ENCODE measurements at places on chromosomes 7 and 10.

DNA sequence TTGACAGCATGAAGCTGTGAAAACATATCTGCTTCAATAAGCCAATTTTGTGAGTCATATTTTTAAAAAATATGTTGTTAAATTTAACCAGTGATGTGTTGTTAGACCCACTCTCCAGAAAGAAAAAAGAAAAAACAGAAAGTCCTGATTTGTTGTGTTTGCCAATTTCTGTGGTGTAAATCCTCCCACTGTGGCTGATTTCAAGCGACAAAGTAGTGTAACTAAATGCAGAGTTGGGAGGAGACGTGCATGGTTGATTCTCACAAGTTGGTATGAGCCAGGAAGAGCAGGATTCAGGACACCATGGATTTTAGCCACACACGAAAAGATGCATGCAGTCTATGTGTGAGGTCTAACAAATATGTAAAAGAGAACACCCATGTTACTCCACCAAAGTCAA lies 139.1 kb downstream of the CCDC3 start:
- no peak for DNase-seq

- no peak for DNase-seq
Measured at GRCh38 chr7:36661135-36661840, 63.0 kb downstream of the AOAH start.

- no peak for DNase-seq
Measured at GRCh38 chr10:13371897-13372470, 23.9 kb upstream of the SEPHS1 start.

- no peak for DNase-seq
Measured at GRCh38 chr10:4708123-4708759, 117.8 kb upstream of the AKR1E2 start.

DNA sequence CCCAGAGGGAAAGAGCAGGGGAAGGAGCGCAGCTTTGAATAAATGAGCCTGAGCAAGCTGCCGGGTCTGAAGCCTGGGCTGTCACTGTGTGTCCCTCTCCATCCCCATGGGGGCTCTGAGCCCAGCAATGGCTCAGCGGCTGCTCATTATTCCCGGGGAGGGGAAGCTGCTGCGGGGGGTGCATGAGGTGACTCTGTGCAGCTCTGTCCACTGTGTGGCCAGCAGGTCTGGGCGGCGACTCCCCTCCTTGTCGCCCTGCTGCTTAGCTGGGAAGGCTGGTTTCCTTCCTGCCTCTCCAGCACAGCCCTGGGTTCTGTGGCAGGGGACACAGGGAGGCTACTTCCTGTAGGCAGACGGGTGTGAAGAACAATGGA lies 234.2 kb downstream of the PRPF18 start:
- DNase-seq = no peak

DNA sequence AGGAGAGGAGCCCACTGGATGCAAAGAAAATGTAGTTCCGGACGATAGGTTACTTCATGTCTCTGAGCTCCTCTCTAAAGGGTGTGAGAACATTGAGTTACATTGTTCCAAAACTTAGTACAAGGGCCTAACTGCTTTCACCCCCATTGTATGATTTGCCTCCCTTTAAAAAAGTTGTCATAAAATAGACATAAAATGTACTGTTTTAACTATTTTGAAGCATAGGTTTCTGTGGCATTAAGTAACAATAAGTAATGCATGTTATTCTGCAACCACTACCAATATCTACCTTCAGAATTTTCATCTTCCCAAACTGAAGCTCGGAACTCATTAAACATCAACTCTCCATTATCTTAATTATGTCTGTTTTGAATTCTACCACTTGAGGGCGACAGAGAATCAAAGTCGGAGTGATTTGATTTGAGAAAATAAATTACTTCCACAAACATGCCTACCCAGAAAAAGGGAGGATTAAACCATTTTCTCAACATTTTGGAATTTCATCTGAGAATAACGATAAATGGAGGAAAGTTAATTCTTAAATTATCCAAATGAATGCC lies 2.7 kb downstream of the IGFBP1 start:
- DNase-seq = no peak

GRCh38 chr10:78000956-78001472 lies 28.3 kb downstream of the POLR3A start:
- DNase-seq = no peak

DNA sequence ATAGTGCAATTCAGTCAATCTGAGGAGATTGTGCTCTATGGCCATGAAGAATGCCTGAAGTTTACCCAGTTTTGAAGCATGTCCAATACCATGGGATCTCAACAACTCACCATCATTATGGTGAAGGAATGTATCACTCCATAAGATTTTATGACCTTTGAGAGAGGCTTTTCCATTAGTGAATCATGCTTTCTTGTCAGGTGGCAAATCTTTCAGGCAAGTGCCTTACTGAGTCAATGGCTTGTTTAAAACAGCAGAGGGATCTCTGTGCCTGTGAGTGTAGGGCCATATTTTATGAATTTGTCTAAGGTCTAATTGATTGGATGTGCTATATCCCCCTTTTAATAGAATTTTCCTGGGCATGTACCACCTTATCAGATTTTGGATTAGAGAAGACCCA lies 131.5 kb downstream of the CCDC7 start:
- DNase-seq = no peak

- no peak for DNase-seq
Measured at GRCh38 chr7:127995156-127995880, 35.9 kb downstream of the LRRC4 start.

DNA sequence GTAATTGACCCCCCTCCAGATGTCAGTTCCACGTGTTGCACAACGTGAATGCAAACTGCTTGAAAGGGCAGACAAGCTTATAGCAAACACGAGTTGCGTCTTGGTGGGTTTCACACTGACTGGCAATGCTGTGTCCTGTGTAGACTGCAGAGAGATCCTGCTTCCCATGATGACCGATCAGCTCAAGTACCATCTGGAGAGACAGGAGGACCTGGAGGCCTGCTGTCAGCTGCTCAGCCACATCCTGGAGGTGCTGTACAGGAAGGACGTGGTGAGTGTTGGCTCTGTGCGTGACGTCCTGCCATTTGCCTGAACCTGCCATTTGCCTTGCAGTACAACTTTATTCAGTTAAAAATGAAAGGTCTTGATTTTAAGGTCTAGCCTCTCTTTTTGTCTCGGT lies 71.1 kb downstream of the INSYN2A start:
- no peak for DNase-seq

DNA sequence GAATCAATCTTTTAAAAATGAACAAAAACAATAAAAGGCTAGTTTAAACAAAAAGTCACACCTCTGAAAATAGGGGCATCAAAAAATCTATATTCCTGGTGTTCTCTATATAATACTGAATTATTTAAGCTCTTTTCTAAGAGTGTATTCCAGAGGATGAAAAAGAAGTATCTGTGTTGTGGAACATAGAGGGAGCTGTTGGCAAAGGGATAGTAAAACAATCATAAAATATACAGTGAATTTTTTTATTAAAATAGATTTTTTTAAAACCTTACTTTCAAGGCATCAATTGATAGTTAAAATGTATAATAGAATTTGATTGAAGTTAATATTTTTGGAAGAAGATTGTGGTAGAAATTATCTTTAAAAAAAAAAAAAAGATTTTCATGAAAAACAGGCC lies 1409.1 kb upstream of the CELF2 start:
- no peak for DNase-seq

- DNase-seq = no peak
Measured at GRCh38 chr7:76338298-76339084, 20.3 kb downstream of the YWHAG start.

- DNase-seq = no peak
Measured at GRCh38 chr7:91041141-91041540, 223.1 kb upstream of the FZD1 start.

GRCh38 chr10:5571826-5572225 lies 47.1 kb downstream of the CALML3 start:
- no peak for DNase-seq

DNA sequence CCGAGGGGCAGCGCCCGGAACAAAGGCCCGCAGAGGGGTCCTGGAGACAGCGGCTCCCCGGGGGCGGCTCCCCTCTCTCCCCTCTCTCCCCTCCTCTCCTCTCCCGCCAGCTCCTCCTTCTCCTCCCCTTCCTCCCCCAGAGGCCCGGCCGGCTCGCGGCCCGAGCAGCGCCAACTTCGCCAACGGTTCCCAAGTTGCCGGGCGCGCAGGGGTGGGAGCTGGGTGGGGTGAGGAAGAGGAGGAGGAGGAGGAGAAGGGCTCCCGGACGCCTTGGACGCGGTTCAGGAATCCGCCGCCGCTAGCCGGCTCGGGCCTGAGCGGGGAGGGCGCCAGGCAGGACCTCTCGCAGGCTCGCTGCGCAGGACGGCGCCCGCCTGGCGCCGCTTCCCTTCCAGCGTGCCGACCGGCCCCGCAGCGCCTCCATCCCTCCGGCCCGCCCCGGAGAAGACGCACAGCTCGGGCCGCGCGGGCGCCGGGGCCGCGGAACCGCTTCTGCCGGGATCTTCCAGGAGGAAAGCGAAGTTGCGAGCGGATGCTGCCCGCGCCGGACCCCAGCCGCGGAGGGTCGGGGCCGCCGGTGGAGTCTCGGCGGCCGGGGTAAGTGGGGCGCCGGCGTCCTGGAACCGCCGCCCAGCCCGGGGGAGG lies at the start of gene CHST3:
CHST3 (plus strand) TSS at position 298 of the 645 bp plus-strand sequence. CDS start 41,448 bp downstream, outside the sequence.
- DNase-seq = no peak

- DNase-seq = no peak
Measured at GRCh38 chr7:138980563-138981291, 462 bp downstream of the KIAA1549 start.

GRCh38 chr7:4791738-4792536 lies 16.5 kb downstream of the AP5Z1 start:
- peak; percentile 80 for DNase-seq

DNA sequence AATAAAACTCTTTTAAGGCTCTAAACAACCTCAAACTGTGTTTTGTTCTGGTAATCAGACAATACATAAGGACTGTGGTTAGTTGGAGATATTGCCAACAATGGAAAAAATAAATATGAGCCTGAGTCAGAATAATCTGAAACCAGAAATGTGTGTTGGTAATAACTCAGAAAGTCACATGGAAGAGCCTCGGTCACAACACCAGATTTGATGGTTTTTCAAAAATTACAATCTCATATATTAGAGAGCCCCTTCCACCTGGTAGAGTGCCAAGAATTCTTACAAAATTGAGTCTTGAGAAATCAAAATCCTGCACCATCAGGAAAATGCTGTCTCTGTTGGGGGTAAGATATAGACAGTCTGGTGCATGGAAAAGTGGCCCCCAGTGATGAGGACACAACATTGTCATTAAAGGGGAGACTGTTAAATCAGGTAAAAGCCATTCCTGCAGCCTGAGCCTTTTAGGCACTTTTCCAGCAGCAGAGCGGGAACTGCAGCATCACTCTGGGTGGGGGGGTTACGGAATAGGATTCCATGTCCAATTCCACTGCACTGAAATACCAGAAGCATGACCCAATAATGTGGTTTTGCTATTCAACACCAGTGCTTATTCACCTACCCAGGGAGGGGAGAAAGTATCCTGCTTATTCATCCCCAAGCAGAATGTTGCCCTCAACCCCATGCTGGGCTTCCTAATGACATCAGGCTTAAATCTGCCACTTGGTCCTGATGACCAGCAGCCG lies 9.5 kb upstream of the ADAM12 start:
- no peak for DNase-seq

DNA sequence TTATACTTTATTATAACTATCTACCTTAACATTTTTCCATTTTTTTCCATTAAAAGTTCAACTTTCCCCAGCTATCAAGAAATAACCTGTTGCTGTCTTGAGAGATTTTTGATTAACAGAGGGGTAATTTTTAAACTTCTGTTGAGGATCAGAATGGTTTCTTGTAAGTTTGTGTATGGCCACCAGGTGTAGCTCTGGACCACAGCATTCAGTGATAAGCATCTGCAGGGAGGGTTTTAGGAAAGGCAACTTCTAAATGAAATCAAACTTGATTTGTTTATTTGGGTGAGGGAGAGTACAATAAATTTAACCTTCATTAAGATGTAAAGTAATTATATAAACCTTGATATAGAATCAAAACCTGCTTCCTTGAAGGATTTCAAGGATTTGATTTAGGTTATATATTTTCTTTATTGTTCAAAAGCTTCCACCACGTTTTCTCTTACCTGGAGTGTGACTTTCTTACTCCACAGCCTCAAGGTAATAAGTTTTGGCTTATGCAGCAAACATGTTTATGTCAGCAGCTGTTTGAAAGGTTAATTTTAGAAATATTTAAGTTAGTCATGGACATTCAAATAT lies 153.3 kb downstream of the STK31 start:
- no peak for DNase-seq

GRCh38 chr7:33750177-33750576 lies 155.2 kb upstream of the BMPER start:
- no peak for DNase-seq

DNA sequence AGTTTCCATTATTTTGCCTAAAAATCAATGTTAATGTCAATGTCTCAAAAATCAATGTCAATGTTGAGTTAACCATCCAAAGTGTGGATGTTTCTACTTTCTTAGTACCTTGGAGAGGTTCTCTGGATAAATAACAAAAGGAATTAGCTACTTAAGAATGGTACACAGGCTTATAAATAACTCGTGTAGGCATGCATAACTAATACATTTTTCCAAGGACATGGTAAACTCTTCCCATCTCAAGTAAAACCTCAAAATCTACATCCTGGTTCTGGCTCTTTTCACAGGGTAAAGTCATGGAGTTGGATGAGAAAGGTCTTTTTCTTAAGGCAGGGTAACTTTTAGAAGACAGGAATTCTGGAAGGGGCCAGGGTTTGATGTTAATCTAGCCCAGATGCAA lies 59.9 kb downstream of the CAV1 start:
- no peak for DNase-seq

GRCh38 chr7:6241607-6241973 lies 30.8 kb downstream of the CYTH3 start:
- no peak for DNase-seq

- peak; percentile 8 for DNase-seq
Measured at GRCh38 chr7:30548845-30549244, 44.2 kb upstream of the GGCT start.

DNA sequence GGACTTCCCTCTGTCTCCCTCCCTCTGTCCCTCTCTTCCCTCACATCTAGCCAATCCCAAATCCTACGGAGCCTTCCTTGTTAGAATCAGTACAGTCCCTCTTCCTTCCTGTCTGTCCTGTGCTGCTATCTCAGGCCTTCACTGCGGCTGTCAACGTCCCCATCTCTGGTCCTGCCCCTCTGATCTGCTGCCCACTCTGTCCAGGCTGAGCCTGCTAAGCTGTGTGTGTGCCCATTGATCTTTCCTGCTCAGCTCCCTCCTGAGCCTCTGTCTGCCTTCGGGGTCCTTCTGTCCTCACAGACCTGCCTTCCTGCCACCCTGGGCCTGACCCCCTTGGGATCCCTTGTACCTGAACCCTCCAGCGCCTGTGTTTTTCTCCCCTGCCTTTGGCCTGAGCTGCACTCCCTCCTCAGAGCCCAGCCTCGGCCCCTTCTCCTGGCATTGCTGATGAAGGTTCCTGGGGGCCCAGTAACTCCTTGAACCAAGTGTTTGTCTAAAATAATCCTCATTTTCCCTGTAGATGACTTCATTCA lies 182.1 kb upstream of the SHH start:
- no peak for DNase-seq

DNA sequence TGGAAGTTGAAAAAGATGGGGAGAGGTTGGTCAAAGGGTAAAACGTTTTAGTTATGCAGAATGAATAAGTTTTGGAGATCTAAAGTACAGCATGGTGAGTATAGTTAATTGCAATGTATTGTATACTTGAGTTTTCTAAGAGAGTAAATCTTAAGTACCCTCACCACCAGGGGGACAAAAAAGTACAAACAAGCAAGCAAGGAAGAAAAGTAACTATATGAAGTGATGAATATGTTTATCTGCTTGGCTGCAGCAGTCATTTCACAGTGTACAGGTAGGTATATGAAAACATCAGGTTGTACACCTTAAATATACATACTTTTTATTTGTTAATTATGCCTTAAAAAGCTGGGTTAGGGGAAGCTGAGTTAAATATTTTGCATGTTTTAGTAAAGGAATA lies 157.3 kb downstream of the PCLO start:
- no peak for DNase-seq

GRCh38 chr7:23067271-23067670 lies 38.3 kb upstream of the KLHL7 start:
- DNase-seq = no peak
